ENCODE measurements at places on chromosomes 12 and 14. TPM values are rescaled to one million over a fixed set of nuclear protein-coding genes. Genes with fewer than 3 reads are reported as not detected.

DNA sequence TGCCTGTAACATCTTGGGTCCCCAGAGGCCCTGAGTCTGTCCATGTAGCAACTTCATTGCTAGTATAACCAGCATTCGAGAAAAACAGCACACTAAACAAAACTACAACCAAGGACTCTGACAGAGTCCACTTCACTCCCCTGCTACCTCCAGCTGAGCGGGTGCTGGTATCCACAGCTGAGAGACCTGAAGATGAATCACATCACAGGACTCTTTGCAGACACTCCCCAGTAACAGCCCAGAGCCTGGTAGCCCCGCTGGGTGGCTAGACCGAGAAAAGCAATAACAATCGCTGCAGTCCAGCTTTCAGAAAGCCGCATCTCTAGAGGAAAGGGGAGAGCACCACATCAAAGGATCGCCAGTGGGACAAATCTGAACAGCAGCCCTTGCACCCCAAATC lies 9.0 kb upstream of the IQSEC3 start:
- no peak for DNase-seq

- DNase-seq, result no peak
These were observed 107.7 kb upstream of the LRFN5 start for GRCh38 chr14:41498959-41499358.

- no peak for DNase-seq
These were observed 27.8 kb upstream of the BHLHE41 start for GRCh38 chr12:26152507-26153102.

Gene RAB15
- 20.8 TPM for polyA plus RNA-seq

All from renal cortex interstitium (tissue), 15 donors.